ENCODE measurements at places on chromosomes 7 and 10.

DNA sequence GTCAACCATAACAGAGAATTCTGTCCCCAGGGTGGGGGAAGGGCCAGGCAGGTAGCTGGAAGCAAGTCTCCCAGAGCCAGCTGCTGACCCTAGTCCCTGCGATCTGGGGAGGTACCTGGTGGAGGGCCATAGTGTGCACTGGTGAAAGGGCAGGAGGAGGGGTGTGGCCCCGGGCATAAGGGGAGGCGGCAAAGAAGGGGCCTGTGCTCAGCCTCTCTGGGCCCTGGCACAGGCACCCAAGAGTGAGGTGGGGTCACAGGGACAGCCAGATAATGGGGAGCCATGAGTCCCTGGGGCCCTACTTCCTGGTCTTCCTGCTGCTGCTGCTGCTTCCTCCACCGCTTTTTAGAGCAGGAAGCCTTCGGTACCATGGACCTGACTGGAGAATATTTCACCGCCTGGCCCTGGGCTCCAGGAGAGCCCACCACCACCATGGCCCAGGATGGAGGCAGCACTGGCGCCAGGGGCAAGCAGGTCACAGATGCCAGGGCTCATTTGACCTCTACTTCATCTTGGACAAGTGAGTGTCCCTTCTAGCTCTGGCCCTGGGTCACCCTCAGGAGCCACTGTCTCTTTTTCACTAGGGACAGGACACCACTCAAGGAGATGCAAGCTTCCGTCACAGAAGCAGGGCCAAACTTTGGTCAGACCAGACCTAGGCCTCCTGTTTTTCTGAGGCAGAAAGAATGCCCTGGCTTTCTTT lies at the start of gene ANTXRL:
Gene ANTXRL, plus strand, starts transcription at position 7 of the 703 bp plus-strand sequence. Its CDS starts 266 bp downstream, at position 273.
- no peak for DNase-seq

- no peak for DNase-seq
Observed at GRCh38 chr7:31069860-31070555, 17.9 kb downstream of the ADCYAP1R1 start.

DNA sequence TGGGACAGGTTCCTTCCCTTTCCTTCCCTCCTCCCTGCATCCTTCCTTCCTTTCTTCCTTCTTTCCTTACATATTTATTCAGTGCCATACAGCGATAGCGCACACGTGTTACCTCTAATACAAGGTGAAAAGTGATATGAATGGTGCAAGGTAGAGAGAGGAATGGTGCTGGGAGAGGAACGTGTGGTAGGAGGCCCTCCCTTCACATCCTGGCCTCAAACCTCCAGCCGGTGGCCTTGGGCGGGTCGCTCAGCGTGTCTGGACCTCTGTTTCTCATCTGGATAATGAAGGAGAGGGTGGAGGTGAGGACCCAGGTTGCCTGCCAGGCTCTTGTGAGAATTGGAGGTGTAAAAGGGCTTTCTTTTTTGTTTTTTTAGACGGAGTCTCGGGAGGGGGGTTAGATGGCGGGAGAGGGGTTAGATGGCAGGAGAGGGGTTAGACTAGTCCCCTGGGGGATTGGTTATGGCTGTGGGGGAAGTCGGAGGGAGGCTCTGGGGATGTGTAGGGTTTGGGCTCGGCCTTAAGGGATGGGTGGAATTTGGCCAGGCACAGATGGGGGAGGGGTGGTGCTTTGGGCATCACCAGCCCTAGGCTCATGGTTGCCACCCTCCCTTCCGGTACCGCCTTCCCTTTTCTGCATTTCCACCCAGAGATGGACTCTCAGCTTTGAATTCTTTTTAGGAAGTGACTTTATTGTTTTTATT lies 14.9 kb downstream of the CHST3 start:
- no peak for DNase-seq

DNA sequence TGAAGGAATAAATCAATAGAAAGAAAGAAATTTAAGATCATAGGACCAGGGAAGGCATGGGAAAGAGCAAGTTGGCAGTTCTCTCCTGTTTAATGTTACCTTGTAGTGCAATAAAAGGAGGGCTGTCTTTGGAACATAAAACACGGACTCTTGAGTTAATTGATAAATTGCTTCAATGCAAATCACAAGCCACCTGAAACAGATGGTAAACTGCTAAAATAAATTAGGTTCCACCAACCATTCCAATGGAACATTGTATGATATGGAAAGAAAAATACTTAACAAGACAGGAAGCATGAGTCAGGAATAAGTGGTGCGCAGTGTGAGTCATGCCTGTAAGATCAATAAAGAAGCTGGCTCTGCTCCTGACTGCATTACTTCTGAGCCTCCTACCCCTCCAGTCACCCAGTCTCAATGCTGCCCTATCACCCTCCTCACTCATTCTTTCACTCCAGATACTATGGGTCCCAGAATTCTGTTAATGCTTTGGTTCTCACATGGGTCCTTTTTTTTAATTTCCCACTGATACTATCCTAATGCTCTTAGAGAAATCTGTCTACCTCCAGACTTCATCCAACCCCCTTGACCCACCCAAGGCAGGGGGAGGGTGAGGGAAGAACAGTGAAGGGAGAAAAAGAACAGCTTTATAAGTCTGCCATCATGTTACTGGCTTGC lies 78.9 kb downstream of the LRRC17 start:
- DNase-seq: peak; percentile 96

GRCh38 chr7:53218730-53219504 lies 183.5 kb downstream of the POM121L12 start:
- no peak for DNase-seq

- DNase-seq: peak; percentile 21
Observed at GRCh38 chr10:62726142-62726541, 78.4 kb upstream of the ADO start.

DNA sequence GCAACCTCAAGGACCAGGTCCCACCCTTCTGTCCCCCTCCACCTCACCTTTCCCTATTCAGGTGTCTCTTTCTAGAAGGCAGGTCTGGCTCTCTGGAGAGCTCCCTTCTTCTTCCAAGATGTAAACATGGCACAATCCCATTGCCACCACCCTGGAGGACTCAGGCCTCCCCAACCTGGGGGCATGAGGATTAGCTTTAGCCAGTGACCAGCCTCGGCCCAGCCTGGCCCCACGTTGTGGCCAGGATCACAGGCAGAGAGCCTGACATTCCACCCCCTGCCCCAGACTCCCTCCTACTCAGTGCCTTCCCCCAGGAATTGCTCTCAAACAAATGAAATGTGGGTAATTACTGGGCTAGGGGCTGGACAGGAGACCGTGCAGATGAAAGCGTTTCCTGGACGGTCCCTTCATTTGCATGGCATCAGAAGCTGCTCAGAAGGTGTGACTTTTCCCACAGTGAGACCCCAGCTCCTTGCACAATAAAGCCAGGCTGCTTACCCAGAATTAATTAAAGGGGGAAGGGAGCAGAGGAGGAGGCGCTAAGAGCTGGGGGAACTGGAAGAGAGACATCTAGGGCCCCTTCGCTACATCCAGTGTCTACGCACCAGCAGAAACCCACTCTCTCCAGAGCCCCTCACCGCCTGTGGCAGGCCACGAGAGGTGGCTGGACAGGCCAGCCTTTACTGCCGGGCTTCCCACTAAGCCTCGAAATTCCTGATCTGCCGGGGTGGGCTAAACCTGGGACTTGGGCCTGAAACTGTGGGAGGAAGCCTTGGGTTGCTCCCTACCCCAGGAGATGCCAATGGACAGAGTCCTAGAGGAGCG lies 7.7 kb downstream of the FGF8 start:
- no peak for DNase-seq

- DNase-seq: no peak
Observed at GRCh38 chr10:128614802-128615553, 488.8 kb upstream of the MKI67 start.

GRCh38 chr10:125595911-125596310 lies 87.1 kb downstream of the TEX36 start:
- DNase-seq: no peak

DNA sequence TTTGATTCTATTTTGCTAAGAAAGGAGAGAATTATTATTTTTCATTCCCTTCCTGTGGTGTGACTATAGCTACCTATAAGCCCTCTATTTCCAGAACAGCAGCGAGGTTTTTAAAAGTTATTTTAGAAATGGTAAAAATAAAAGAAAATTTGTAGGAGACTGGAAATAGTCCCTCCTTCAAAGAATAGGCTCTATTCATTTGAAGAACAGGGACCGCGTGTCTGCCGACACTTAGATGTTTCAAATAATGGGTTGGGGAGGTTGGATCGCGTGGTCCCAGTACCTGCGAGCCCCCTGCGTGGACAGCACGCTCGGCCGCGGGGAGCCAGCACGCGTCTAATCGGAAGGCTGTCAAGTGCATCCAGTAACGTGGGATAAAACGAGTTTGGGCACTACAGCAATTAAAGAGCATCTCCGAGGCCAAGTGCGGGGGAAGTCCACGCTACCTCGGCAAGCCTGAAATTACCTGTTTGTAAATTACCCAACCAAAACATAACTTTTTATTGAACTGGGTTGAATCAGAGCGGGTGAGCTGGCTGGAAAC lies 1.0 kb downstream of the CACNA2D1 start:
- peak; percentile 46 for DNase-seq

DNA sequence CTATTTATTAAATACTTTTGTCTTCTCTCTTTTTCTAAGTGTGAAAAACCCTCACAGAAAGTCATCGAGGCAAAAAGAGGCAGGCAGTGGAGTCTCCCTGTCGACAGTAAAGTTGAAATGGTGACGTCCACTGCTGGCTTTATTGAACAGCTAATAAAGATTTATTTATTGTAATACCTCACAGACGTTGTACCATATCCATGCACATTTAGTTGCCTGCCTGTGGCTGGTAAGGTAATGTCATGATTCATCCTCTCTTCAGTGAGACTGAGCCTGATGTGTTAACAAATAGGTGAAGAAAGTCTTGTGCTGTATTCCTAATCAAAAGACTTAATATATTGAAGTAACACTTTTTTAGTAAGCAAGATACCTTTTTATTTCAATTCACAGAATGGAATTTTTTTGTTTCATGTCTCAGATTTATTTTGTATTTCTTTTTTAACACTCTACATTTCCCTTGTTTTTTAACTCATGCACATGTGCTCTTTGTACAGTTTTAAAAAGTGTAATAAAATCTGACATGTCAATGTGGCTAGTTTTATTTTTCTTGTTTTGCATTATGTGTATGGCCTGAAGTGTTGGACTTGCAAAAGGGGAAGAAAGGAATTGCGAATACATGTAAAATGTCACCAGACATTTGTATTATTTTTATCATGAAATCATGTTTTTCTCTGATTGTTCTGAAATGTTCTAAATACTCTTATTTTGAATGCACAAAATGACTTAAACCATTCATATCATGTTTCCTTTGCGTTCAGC lies 43.4 kb downstream of the TARP start:
- DNase-seq: peak; percentile 41

DNA sequence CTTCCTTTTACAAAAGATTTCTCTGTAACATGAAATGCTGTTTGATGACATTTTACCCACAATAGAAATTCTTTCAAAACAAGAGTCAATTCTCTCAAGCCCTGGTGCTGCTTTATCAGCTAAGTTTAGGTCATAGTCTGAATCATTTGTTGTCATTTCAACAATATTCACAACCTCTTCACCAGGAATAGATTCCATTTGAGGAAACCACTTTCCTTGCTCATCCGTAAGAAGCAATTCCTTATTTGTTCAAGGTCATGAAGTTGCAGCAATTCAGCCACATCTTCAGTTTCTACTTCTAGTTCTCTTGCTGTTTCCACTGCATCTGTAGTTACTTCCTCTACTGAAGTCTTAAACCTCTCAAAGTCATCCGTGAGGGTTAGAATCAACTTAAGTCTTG lies 315.3 kb downstream of the TYW1 start:
- no peak for DNase-seq
